ENCODE measurements at places on chromosomes 11 and 22. TPM values are rescaled to one million over a fixed set of nuclear protein-coding genes. Genes with fewer than 3 reads are reported as not detected.

NXPE2 gene
- not detected for total RNA-seq

VPREB3 gene
- not detected for total RNA-seq

NCR3LG1 gene
- 4.5 TPM for total RNA-seq

MIOX gene
- under 0.01 TPM for total RNA-seq

BTBD18 gene
- total RNA-seq, result not detected

MTFP1 gene
- 4.6 TPM for total RNA-seq

TRIM51 gene
- total RNA-seq, result not detected

APOL4 gene
- 2.0 TPM for total RNA-seq

FOLH1 gene
- 1.2 TPM for total RNA-seq

PKNOX2 gene
- 1.0 TPM for total RNA-seq

Data from fibroblast of lung (primary cell).